ENCODE measurements at places on chromosomes 2 and 18. TPM values are rescaled to one million over a fixed set of nuclear protein-coding genes. Genes with fewer than 3 reads are reported as not detected.

Gene KIF1A
- not detected for total RNA-seq

Gene KCNF1
- total RNA-seq = 0.07 TPM

Gene SKOR2
- total RNA-seq = not detected

Gene PPP4R3B
- 21.2 TPM for total RNA-seq

Gene ASXL3
- total RNA-seq = not detected

Gene ERMN
- 0.17 TPM for total RNA-seq

DNA sequence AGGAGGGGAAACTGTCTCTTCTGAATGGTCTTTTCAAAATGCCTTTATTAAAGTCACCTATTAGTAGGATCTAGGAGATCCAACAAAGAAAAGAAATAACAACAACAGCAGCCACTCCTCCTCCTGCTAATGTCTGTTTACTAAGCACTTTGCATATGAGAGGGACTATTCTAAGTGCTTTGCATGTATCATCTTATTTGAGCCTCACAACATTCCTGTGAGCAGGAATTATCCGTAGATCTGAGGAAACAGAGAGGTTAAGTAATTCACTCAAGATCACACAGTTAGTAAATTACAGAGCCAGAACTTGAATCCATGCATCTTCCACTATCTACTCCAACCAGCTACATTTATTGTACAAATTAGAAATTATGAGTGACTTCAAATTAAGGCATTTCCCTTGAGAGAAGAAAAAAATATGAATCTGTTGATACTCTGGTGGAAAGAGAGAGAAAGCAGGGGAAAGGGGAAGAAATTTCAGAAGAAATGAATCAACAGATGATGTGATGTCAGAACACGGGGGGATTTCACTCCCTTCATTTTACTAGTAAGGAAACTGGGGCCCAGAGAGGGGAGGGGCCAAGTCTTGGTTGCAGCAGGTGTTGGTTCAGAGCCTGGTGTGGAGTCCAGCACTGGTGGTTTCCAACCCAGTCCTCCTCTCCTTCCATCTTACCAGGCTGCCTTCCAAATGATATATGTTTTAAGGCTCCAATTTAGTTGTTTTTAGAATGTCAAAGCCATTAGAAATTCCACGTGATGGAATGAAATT lies 49.7 kb downstream of the TSN start:
- no peak for DNase-seq

GRCh38 chr2:159131914-159132281 lies 154.6 kb downstream of the WDSUB1 start:
- peak; percentile 89 for DNase-seq

DNA sequence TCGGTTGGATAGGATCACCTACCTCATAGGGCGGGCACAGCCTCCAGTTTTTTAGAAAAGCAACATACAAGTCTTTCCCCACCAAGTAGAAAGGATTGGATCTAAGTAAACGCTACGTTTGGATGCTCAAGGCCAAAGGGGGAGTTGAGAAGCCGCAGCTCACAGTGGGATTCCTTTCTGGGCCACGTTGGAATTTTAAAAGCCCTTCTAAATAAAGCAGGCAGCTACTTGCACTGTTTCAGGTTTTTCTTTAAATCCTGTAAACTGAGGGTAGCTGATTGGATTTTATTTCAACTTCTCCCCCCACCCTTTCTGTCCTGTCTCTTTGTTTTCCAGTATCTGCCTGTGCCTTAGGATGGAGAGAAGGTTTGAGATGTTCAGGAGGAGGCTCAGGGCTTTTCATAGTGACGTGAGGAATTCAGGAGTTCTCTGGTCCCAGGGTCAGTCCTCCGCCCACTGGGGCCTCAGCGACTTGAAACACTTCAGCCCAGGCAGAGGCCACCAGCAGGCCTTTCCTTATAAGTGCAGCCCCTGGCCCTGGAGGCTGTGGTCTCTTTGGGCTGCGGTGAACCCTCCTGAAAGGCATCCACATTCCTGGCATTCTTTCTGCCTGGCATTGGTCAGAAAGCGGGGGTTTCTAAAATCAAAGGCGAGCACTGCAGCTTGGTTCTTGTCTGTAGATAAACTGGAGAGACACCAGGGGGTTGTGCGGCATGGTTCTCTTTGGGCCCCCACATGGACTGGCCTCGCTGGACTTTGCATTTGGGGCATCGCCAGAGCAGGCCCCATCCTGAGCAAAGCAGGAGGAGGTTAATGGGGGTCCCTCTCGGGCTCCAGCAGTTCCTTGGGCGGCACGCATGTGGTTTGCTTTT lies 44.5 kb downstream of the SH3BP4 start:
- DNase-seq = peak; percentile 97

DNA sequence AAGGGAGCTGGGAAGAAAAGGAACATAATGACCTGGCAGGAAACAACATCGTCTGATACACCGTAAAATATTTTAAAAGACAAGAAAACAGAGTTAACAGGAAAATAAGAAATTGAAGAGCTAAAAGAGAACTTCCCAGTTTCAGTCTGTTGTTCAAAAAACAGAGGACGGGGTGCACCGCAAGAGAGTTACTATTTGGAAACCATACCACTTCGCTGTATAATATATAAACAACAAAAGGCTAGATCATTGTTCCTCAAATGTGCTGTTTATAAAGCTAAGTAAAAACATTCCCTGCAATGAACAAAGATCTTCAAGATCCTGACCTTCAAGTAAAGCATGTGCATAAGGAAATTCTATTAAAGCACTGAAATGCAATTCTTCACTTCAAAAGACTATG lies 2.1 kb downstream of the PPP3R1 start:
- DNase-seq = no peak

DNA sequence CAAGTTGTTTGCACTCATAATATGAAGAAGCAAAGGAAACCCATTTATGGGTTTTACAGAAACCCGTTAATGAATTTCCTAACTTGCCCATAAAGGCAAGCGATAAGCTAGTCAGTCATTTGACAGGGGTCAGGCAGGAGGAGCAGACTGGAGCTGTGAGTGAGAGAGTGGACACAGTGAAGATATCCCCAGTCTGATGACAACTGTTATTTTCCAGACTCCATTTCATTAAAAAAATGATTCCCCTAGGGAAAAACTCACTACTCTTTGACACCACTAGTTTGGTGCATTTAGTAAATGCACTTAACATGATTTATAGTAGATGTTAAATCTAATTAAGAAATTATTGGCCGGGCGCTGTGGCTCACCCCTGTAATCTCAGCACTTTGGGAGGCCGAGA lies 80.8 kb downstream of the TGIF1 start:
- DNase-seq = no peak

DNA sequence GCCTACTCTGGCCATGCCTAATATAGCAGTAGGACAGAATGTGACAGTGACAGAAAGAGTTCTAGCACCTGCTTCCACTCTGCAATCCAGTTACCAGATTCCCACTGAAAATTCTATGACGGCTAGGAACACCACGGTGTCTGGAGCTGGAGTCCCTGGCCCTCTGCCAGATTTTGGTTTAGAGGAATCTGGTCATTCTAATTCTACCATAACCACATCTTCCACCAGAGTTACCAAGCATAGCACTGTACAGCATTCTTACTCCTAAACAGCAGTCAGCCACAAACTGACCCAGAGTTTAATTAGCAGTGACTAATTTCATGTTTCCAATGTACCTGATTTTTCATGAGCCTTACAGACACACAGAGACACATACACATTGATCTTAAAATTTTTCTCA lies 45.2 kb upstream of the TTR start:
- peak; percentile 26 for DNase-seq

- peak; percentile 42 for DNase-seq
These were observed 8.2 kb upstream of the SMARCAL1 start for GRCh38 chr2:216404010-216404618.

DNA sequence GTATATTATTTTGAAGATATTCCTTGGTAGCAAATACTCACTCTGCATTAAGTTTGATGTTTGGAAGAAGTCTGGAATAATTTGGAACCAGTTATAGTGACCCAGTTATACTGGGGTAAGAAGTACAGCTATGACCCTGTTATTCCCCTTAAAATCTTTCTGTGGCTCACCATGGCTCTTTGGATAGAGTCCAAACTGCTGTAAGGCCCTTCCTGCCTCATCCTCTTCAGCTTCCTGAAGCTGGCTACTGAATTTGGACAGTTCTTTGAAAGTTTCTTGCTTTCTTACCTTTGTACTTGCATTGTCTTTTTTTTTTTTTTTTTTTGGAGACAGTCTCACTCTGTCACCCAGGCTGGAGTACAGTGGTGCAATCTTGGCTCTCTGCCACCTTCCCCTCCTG lies 85.6 kb downstream of the ABI2 start:
- DNase-seq = no peak

DNA sequence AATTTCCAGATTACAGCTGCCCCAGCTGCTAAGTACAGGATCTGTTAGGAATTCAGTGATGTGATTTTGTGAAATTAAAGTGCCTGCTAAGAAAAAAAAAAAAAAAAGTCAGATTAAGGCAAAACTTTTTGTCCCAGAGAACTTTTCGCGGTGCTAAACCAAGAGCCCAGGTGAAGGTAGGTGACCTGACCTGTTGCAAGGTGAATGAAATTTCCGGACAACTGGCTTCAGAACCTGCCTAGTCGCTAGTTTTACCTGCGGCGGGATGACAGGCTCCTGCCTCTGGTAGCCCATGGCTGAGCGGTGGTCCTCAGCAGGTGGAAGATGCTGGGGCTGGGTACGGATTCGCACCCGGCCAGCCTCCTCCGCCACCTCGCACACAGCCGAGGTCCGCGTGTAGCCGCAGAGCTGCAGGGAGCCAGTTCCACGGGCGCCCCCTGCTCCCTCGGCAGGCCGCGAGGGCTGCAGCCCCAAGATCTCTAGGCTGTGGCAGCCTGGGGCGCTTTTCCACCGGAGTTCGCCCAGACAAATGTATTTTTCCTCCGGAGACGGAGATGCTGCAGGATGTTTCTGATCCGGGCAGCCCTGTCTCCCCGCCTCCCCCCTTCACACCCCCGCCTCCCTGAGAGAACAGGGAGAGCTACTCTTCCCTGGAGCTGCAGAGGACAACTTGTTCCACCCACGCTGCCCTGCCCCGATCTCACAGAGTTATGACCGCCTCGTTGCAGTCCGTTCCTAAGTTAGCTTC lies at the start of gene SLC38A11:
SLC38A11 (minus strand) TSS at position 572 of the 748 bp plus-strand sequence; CDS start at position 294, 278 bp downstream.
- peak; percentile 20 for DNase-seq

GRCh38 chr2:9981655-9982054 lies 30.2 kb downstream of the GRHL1 start:
- DNase-seq = no peak

GRCh38 chr2:64963719-64964118 lies 25.5 kb upstream of the SLC1A4 start:
- no peak for DNase-seq

DNA sequence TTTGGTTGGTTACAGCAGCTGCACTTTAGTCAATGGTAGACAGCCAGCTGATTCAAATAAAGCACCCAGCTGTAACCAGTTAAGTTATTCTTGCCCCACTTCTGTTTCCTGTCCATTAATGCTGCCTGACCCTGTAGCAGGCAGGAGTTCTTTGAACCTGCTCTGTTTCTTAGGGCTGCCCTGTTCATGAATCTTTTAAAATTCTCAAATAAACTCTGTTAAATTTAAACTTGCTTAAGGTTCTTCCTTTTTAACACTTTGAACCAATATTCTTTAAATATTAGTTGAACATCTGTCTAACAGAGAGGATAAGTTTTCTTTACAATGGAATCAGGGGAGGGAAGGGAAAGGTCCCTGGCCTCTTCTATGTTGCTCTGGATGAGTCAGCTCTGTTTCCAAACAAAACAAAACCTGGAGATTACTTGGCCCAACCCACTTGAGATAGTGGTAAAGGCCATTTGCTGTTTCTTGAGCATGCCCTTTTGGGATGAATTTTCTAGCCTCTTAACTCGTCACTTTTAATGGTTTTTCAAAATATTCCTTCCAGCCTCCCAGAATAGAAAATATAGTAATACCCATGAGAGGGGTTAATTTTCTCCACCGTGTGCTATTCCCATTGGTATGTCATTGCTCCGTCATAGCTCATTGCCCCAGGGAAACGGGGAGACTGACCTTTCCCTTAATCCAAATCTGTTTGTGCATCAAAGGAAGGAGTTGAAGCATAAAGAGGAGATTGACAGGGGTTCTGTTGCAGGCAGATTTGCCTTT lies 112.1 kb upstream of the FHL2 start:
- peak; percentile 80 for DNase-seq

GRCh38 chr2:74550231-74550630 lies 3.5 kb downstream of the LOXL3 start:
- no peak for DNase-seq

DNA sequence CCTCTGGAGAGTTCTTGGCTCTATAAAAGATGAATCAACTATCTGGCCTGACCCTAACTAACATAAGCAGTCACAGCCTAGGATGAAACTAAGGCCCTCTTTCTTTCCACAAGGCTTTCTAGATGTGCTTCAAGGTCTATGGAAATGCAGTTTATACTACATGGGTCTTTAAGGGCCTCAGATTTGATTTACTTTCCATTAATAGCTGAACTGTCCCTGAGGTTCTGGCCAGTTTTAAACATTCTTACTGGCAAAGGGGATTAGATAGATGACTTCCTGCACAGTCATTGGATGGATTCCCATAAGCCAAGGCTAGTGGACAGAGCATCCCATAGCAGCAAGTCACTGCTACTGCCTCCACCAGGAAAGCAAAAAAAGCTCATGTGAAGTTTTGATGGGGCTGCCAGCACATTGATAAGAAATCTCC lies 38.1 kb upstream of the LCLAT1 start:
- peak; percentile 60 for DNase-seq

GRCh38 chr2:231998046-231998445 lies 36.5 kb downstream of the DIS3L2 start:
- no peak for DNase-seq

- DNase-seq = peak; percentile 52
These were observed 413.5 kb downstream of the TXNL1 start for GRCh38 chr18:56224669-56225561.

DNA sequence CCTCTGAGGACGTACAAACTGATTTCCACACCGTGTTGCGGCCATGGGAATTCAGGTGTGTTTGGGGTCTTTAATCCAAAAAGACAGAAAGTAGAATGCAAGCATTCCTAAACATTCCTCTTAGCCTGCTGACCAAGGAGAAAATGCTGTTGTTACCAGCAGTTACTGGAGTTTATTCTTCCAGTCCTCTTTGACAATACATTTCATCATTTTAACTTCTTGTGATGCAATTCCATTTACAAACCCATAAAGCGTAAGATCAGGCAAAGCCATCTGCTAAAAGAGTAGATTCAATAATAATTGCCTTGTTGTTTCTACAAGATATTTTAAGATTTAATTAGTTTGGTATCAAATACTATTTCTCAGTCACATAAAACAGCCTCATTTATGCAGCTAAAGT lies 32.7 kb downstream of the SPIRE1 start:
- no peak for DNase-seq

GRCh38 chr18:2442006-2442405 lies 129.3 kb downstream of the METTL4 start:
- DNase-seq = peak; percentile 27

- DNase-seq = no peak
These were observed 34.7 kb upstream of the LPIN1 start for GRCh38 chr2:11711751-11712150.

- peak; percentile 79 for DNase-seq
These were observed 1.6 kb downstream of the SPRED2 start for GRCh38 chr2:65430603-65431420.

GRCh38 chr2:173075056-173075780 lies 428 bp upstream of the MAP3K20 start:
- no peak for DNase-seq

GRCh38 chr2:17628349-17629261 lies 88.1 kb downstream of the VSNL1 start:
- peak; percentile 69 for DNase-seq

GRCh38 chr18:29056800-29057199 lies 879.9 kb upstream of the CDH2 start:
- DNase-seq = no peak

All from M059J (cell line).